ENCODE measurements at places on chromosomes 2 and 18.

DNA sequence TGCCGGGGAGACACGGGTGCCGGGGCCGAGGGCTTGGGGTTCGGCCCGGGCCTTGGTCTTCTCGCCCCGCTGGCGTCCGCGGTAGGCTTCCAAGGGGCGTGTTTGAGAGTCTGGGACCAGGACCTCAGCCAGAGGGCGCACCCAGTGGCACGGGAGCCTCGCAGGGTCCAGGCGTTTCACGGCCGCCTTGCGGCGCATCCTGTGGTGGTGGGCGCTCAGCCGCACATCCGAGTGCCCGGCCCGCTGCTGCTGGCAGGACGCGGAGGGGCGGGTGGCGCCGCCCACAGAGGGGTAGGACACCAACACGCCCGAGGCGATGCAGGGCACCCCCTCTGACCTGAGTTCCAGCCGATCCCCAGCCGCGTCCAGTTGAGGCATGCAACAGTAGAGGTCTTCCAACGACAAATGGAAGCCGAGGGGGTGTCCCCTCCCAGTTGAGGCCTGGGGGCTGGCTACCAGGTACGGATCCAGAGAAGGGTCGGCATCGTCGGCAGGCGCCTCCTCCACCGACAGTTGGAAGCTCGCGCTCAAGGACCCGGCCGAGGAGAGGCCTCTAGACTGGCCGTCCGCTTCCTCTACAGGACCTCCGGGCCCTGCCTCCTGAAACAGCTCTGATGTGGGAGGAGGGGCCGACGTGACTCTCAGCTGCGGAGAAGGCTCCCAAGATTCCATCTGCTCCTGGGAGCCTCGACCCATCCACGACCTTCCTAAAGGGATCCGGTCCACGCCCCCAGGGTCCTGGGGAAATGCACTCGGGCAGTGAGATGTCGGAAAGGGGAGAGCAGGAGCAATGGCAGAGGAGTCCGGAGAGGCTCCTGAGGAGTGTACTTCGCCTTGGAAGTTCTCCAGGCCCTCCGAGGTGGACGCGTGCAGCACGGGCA, 6.3 kb downstream of the C2orf81 start:
- H3K27me3 ChIP-seq: no peaks in the 10 kb centered on the region
- peak overlapping the region; percentile 66 for H3K4me3 ChIP-seq
- H3K27ac ChIP-seq: no peak overlapping the region
- peak; percentile 41 for DNase-seq

GRCh38 chr18:59514203-59514602, 155.1 kb upstream of the LMAN1 start:
- H3K27ac ChIP-seq: no peak overlapping the region
- peaks cover 8% of the 10 kb centered on the region for H3K27me3 ChIP-seq
- no peaks in the 10 kb centered on the region for H3K4me1 ChIP-seq
- H3K4me3 ChIP-seq: no peak overlapping the region

DNA sequence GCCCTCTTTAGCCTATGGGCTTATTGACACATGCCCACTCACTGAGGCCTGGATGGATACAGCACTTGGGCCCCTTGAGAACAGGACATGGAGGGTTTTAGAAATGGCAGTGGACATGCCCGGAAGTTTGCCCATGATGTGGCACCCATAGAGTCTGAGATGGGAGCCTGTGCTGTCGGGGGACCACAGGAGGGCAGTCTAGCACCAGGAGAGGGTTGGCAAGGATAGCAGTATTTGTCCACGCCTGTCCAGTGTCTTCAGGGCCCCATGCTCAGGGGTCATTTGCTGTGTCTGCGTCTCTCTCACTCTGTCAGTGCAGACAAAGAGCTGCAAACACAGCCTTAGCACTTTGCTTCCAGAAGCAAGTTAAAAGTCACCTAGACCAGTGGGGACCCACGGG, 48.7 kb downstream of the IL1RL2 start:
- H3K27ac ChIP-seq: no peak overlapping the region
- no peaks in the 10 kb centered on the region for H3K36me3 ChIP-seq
- DNase-seq: no peak
- H3K27me3 ChIP-seq: peaks cover 4% of the 10 kb centered on the region
- peaks cover 62% of the 10 kb centered on the region for H3K4me1 ChIP-seq

DNA sequence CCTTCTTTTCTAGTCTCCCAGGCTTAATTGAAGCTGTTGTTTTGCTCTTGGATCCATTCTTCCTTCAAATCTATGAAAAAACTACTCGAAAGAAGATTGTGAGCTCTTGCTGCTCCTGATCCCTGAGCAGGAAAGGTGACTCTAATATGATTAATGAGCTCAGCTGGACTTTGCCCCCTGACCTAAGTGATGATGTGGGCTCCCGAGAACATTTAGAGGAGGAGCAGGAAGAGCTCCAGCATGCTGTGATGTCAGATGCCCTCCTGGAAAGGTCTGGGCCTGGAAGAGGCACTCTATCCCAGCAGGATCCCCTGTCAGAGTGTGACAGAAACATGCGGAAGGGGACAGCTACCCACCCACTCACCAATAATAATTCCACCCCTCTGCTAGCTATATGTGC, 117.9 kb upstream of the PELI1 start:
- H3K4me1 ChIP-seq: peaks cover 9% of the 10 kb centered on the region
- no peak overlapping the region for H3K4me3 ChIP-seq
- H3K27me3 ChIP-seq: no peaks in the 10 kb centered on the region
- no peak overlapping the region for H3K27ac ChIP-seq
- DNase-seq: no peak

DNA sequence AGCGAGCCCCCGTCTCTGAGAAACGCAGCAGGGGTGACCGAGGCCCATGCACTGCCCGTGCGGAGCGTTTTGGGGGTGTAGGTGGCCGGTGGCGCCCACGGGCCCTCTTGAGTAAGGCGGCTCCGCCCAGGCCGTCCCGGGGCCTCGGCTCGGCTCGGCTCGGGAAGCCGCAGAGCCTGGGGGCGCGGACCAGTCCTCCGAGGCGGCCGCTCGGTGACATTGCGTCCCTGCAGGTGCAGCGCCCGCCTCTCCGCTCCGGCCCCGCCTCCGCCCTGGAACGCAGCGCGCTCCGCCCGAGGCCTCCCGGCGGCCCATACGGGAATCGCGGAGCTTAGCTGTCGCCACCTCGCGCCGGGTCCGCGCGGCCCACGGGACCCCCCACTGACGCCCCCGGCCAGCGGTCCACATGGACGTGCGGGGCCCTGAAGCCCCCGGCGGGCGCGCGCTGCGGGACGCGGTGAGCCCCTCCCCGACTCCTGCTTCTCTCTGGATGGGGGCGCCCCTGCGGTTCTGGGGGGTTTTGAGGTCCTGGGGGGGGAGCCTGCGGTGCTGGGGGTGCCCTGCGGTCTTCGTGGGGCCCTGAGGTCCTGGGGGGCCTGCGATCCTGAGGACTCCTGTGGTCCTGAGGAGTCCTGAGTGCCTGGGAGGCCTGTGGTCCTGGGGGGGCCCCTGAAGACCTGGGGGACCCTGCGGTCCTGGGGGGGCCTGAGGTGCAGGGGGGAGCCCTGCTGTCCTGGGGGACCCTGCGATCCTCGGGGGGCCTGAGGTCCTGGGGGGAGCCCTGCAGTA, at the start of gene HSBP1L1:
Gene HSBP1L1 (plus strand): TSS at position 314 of the 789 bp plus-strand sequence. CDS start 93 bp downstream, at position 407.
- H3K4me3 ChIP-seq: peak within 1 kb of the TSS; percentile 75
- H3K27me3 ChIP-seq: peaks cover 2% of the 10 kb centered on the region
- H3K4me1 ChIP-seq: peaks cover 52% of the 10 kb centered on the region
- H3K27ac ChIP-seq: peak within 1 kb of the TSS; percentile 88
- no peaks in the 10 kb centered on the region for H3K36me3 ChIP-seq

DNA sequence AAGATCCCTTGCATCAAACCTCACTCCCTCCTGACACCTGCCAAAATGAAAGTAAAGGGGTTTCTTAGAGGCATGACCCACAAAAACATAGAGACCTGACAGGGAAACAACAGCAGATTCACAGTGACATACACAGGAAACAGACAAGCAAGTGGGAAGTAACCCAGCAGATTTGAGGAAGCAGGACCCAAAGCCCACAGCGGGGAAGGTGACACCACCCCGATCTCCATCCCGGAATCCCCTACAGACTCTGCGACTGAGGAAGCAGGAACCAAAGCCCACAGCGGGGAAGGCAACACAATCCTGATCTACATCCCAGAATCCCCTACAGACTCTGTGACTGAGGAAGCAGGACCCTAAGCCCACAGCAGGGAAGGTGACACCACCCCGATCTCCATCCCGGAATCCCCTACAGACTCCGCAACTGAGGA, 21.6 kb downstream of the CIB4 start:
- H3K4me1 ChIP-seq: peaks cover 4% of the 10 kb centered on the region
- no peak overlapping the region for H3K4me3 ChIP-seq
- H3K36me3 ChIP-seq: no peaks in the 10 kb centered on the region
- H3K27me3 ChIP-seq: peaks cover 8% of the 10 kb centered on the region
- H3K27ac ChIP-seq: no peak overlapping the region

DNA sequence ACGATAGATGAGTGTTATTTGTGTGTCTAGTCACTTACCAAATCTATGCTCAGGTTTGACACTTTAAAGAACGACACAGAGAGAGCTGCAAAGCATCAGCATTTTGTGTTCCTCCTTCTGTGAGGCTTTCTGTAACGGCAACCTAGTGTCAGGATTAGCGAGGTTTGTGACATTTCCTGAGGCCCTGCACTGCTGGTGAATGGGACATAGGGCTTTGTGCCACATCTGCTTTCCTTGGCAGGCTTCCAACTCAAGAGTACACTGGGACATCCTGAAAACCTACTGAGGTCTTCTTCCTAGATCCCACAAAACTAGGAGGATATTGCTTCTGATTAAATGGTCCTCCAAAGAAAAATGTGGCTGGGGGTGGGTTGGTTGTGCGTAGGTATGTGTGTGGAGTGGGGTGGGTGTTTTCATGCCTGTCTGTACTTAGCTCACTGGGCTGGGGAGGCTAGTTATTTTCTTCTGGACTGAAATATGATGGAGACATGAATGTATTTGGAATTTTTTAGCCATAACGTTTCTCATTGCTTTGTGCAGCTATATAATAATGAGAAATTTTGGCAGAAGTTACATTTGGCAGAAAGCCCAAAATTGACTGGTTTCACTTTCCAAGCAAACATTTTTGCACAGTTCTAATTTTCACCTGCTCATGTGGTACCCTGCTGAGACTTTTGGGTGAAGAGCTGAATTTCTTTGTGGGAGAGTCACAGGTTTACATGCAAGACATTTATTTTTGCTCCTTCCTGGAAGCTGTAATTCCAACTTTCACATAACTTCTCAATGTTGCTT, 308.4 kb downstream of the XIRP2 start:
- no peaks in the 10 kb centered on the region for H3K27me3 ChIP-seq
- peaks cover 3% of the 10 kb centered on the region for H3K4me1 ChIP-seq
- DNase-seq: no peak
- H3K27ac ChIP-seq: no peak overlapping the region
- H3K4me3 ChIP-seq: no peak overlapping the region
- H3K36me3 ChIP-seq: no peaks in the 10 kb centered on the region

DNA sequence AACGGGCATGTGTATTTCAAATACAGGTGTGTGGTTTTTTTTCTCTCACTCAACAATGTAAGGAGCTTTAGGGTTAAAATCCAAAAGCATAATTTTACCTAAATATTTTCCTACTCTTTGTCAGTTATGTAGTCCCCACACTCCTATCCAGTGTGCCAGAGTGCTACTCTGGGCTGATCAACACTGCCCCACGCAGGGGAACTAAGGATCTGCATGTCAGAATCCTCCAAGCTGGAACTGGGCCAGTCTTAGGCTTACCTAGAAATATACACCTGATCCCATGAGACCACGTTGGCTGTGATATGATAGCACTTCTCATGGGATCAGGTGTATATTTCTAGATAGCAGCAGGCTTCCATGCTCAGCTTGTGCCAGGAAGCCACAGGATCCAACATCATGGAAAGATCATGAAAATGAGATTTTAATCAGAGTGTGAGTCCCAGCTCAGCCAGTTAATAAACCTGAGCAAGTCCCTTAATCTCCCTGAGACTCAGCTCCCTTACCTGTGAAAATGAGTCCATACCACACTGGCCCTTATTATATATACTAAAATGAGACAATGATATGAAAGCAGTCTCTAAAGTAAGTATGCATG, 29.7 kb downstream of the CCDC141 start:
- H3K4me1 ChIP-seq: peaks cover 36% of the 10 kb centered on the region
- no peaks in the 10 kb centered on the region for H3K27me3 ChIP-seq
- H3K27ac ChIP-seq: no peak overlapping the region
- peak; percentile 69 for DNase-seq
- H3K4me3 ChIP-seq: no peak overlapping the region

- H3K27me3 ChIP-seq: peaks cover 13% of the 10 kb centered on the region
- H3K4me3 ChIP-seq: no peak overlapping the region
- no peak for DNase-seq
Observed at GRCh38 chr2:215712871-215713790, 277.3 kb upstream of the FN1 start.

GRCh38 chr2:1633092-1633671, 111.1 kb downstream of the PXDN start:
- no peak overlapping the region for H3K27ac ChIP-seq
- no peak overlapping the region for H3K4me3 ChIP-seq
- DNase-seq: no peak

GRCh38 chr2:204453730-204454167, 91.5 kb upstream of the PARD3B start:
- H3K36me3 ChIP-seq: no peaks in the 10 kb centered on the region
- no peak overlapping the region for H3K27ac ChIP-seq
- H3K4me1 ChIP-seq: no peaks in the 10 kb centered on the region
- no peaks in the 10 kb centered on the region for H3K27me3 ChIP-seq
- no peak overlapping the region for H3K4me3 ChIP-seq

DNA sequence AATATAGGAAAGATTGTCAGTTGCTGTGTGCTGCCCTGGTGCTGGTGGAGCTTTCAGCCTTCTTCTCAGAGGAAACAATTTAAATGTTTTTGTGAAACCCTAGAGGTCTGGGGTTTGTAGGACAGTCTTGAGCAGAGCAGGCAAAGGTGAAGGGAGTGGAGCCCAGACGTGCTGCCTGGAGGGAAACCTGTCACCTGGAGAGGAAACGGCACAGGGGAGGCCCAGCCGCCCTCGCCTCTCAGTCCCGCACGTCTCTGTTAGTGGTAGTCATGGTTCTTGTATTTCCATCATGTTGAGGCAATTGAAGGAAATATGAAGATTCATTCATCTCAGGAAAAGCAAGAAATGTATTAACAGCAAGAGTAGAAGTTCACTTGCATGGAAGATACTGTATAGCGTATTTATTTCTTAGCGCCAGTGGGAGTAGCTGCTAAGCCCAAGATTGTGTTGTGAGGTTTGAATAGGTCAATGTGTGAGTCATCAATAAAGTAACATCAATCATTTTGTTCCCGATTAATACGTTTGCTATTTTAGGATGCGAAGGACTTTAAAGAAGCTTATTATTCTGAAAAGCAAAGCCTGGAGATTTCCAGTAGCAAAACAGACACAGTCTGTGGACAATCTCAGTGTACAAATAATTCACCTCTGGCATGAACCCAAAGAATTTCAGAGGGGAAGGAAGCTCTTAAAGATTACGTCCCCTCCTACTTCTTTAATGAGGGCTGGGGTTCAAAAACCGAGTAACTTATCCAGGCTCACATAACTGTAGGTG, 70.4 kb downstream of the LRRFIP1 start:
- H3K36me3 ChIP-seq: peaks cover 34% of the 10 kb centered on the region
- peaks cover 91% of the 10 kb centered on the region for H3K4me1 ChIP-seq
- H3K27me3 ChIP-seq: no peaks in the 10 kb centered on the region
- peak overlapping the region; percentile 93 for H3K4me3 ChIP-seq

DNA sequence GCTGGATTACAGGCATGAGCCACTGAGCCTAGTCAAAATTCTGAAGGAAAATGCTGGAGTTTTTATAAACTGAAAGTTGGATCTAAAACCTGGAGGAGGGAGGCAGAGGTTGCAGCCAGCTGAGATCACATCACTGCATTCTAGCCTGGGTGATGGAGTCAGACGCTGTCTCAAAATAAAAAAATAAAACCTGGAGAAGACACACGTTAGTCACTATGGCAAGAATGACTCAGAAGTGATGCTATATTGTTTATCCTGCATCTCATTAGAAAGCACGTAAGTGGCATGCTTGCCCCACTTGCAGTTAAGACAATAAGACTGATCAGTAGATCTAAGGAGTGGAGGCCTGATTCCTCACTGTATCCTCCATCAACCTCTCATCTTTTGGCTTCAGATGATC, 106.6 kb upstream of the STON1 start:
- H3K36me3 ChIP-seq: no peaks in the 10 kb centered on the region
- no peak overlapping the region for H3K27ac ChIP-seq
- DNase-seq: no peak
- H3K4me1 ChIP-seq: peaks cover 17% of the 10 kb centered on the region
- H3K27me3 ChIP-seq: peaks cover 6% of the 10 kb centered on the region
- no peak overlapping the region for H3K4me3 ChIP-seq

Measured in activated naive CD8-positive, alpha-beta T cell treated with anti-CD3 and anti-CD28 coated beads, Interleukin-2, amount 50 U/mL, for 24 hours (primary cell).